T47D (cell line): ENCODE measurements at places on chromosomes 12 and 14.

GRCh38 chr12:118164798-118165486, 29.0 kb downstream of the PEBP1 start:
- DNase-seq, result peak; percentile 59

GRCh38 chr12:54865683-54866324, 11.5 kb downstream of the MUCL1 start:
- DNase-seq, result no peak

GRCh38 chr12:92905811-92906554, 23.1 kb downstream of the EEA1 start:
- DNase-seq, result no peak

DNA sequence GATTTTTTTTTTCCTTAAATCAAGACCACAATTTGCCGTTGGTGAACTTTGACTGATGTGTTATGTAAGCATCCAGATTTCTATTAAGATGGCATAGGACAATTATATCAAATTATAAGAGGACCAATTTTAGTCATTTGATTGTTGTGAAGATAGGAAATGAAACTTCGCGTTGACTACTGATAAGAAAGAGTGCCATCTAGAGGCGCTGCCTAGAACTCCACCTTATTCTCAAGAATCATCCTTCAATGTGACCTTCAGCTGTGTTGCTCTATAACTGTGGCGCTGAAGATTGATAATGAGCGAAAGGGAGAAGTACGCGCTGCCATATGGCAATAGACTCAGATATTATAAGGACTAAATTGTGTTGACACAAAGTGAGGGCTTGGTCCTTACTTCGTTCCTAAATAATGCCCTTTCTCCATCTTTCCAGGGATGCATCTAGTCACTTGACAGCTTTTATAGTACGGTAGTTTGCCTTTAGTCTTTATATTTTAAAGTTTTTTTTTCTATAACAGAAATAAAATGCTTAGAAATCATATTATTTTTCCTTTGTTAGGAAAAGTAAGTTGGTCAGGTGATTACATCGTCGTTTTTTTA, 350.8 kb upstream of the STXBP6 start:
- DNase-seq, result peak; percentile 62

DNA sequence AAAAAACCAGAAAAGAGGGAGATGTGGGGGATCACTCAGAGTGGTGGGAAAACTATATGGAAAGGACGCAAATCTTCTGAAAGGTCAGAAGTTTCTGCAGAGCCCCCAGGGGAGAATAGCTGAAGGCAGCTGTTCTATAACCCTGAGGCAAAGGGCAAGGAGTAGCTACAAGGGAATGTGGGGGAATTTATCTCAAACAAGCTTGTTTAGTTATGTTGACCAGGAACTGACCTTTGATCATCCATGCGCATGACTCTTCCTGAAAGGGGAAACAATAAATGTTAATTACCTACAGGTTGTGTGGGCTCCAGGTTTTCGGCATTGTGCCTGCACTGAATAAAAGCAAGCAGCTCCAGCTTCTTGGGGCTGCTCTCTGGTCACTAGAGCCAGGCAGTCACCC, 968.5 kb downstream of the AACS start:
- DNase-seq, result no peak

- no peak for DNase-seq
Observed at GRCh38 chr12:54199034-54199433, 10.2 kb upstream of the SMUG1 start.

DNA sequence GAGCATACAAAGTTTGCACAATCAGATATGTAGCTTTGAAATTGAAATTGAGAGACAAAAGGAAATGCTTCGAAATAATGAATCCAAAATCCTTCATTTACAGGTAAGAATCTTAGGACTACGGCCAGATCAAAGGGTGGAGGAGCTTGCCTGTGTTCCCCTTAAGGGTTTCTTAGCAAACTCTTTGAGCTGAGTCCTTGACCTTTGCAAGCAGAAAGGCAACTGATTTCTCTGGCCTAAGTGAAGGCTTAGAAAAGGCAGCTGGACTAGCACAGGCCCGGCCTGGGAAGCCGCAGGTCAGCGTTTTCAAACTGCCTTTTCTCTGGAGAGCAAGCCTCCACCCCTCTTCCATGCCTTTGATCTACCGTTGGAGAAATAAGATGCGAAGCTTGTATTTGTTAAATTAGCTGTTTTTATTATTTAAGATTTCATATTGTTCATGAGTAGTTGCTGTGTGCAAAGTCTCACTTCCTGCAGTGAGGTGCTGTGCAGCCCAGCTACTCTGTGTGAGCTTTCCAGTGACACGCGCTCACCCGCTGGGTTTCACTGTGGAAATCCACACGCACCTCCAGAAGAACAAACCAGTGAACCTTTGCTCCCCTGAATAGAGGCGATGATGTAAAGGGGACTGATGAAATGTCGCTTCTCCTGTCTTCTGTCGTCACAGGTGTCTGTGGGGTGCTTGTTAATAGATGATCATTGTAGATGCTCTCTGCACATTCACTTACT, 25.0 kb upstream of the AMN start:
- no peak for DNase-seq
